Renal cortex interstitium (tissue), 15 donors: ENCODE measurements at places on chromosomes 4 and X. TPM values are rescaled to one million over a fixed set of nuclear protein-coding genes. Genes with fewer than 3 reads are reported as not detected.

The ATP2B3 gene
- 0.17 TPM for polyA plus RNA-seq

GRCh38 chrX:94850811-94851210 lies 1176.8 kb downstream of the FAM133A start:
- DNase-seq: no peak

The CTAG1A gene
- polyA plus RNA-seq: not detected

The DSPP gene
- not detected for polyA plus RNA-seq

- DNase-seq: no peak
Observed at GRCh38 chrX:154032653-154033052, 13.0 kb upstream of the IRAK1 start.

- DNase-seq: no peak
Observed at GRCh38 chrX:13013363-13014110, 30.9 kb downstream of the FAM9C start.

DNA sequence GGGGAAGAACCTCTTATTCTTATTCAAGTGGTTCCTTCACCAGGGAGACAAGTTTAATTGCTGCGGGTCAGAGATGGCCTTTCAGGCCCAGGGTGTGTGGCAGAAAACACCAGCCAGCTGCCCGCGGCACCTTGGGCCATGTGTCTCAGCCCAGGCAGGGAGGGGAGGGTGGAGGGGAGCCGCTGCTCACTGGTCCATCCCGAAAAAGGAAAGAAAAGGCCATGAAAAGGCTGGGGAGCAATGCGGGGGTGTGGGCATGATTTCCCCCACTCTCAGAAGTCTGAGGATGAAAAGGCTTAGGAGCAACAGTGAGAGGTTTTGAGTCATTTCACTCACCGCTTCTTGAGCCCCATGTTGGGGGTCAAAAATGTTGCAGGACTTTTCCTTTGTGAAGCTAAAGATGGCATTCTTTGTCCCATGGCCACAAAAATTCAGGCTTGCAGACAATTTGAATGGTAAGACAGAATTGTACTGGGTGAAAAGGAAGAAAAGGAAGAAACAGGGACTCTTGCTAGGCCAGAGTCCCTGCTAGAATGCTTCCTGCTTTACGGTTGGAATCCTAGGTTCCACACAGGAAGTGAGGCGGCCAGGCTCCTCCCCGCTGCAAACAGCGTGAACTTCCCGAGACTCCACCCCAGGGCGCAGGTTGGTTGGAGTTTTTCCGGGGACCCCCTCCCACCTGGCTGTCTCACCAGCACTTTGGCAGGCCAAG lies 17.4 kb upstream of the FAM47E start:
- DNase-seq: no peak

- DNase-seq: no peak
Observed at GRCh38 chr4:189124149-189124758, 816.4 kb upstream of the FRG1 start.

The CT47C1 gene
- not detected for polyA plus RNA-seq

DNA sequence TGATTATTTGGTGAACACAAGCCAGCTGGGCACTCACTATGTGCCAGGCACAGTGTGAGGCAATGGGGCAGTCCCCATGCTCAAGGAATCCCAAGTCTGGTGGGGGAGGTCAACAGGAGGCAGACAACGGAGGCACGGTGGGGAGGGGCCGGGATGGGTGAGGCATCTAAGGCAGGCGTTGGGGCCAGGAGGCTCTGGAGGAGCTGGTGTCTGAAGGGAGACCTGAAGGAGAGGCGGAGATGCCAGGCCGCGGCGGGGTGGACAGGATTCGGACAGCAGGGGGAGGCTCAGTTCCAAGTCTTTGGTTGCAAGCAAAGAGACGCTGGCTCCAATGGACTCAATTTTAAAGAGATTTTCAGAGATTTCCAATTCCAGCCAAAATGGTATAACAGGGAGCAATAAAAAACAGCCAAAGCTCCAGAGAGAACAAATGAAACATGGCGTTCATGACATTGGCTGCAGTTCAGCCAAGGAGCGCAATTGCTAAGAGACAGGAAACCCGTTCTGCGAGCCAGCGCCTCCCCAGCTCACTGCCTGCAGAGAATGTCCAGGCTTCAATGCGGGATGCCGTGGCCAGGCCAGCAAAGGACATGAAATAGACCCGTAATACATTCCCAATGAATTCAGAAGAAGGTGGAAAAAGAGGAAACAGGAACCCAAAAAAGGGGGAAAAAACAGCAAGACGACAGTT lies 105.2 kb upstream of the LRPAP1 start:
- no peak for DNase-seq

GRCh38 chrX:13087322-13088155 lies 43.1 kb upstream of the FAM9C start:
- no peak for DNase-seq

GRCh38 chrX:120534413-120535205 lies 26.2 kb downstream of the CUL4B start:
- DNase-seq: no peak
